A549 treated with Mapracorat at 1 μM for 4 hours (cell line): ENCODE measurements at places on chromosomes 7 and 10. TPM values are rescaled to one million over a fixed set of nuclear protein-coding genes. Genes with fewer than 3 reads are reported as not detected.

Gene ASB13
- 19.3 to 25.7 TPM (median 23.5 TPM) in 5 replicates for total RNA-seq

Gene TMEM178B
- total RNA-seq, result 1.3 to 1.9 TPM (median 1.5 TPM) in 5 replicates

Gene CYP2E1
- total RNA-seq, result 0.15 to 0.37 TPM (median 0.23 TPM) in 4 of 5 replicates, not detected in the other

Gene SSC4D
- 0.73 to 1.5 TPM (median 0.89 TPM) in 5 replicates for total RNA-seq

Gene FRAT1
- 1.2 to 2.8 TPM (median 1.6 TPM) in 5 replicates for total RNA-seq

Gene SLC26A5
- total RNA-seq, result not detected in 5 replicates

Gene CSTF2T
- total RNA-seq, result 15.8 to 17.3 TPM (median 16.1 TPM) in 5 replicates

Gene C10orf62
- total RNA-seq, result not detected in 5 replicates

Gene OR2A7
- not detected in 5 replicates for total RNA-seq

Gene TBC1D12
- 5.1 to 6.5 TPM (median 5.6 TPM) in 5 replicates for total RNA-seq

Gene ITPRID1
- total RNA-seq, result not detected in 5 replicates

Gene FRMPD2
- total RNA-seq, result 0.05 to 0.17 TPM (median 0.06 TPM) in 3 of 5 replicates, not detected in the others

Gene GOLGA7B
- 3.2 to 4.0 TPM (median 3.6 TPM) in 5 replicates for total RNA-seq

Gene PIP
- 0.36 to 0.48 TPM (median 0.36 TPM) in 3 of 5 replicates, not detected in the others for total RNA-seq

Gene ADCYAP1R1
- total RNA-seq, result 0.02 to 0.08 TPM (median 0.04 TPM) in 4 of 5 replicates, not detected in the other

Gene SFTPA1
- total RNA-seq, result not detected in 5 replicates

Gene CLDN4
- 3.1 to 6.1 TPM (median 3.9 TPM) in 5 replicates for total RNA-seq

Gene GOT1
- 27.0 to 35.0 TPM (median 33.1 TPM) in 5 replicates for total RNA-seq

Gene VAX1
- total RNA-seq, result 0.97 to 1.7 TPM (median 1.5 TPM) in 5 replicates

Gene LEP
- total RNA-seq, result not detected in 5 replicates

Gene GRM8
- not detected in 5 replicates for total RNA-seq

Gene RBP4
- 6.0 to 11.8 TPM (median 9.4 TPM) in 5 replicates for total RNA-seq

Gene LIPF
- not detected in 5 replicates for total RNA-seq

Gene TMEM236
- total RNA-seq, result 0.02 to 0.08 TPM (median 0.03 TPM) in 5 replicates

Gene NUDT1
- total RNA-seq, result 88.2 to 109 TPM (median 102 TPM) in 5 replicates

Gene CDHR3
- 4.1 to 5.0 TPM (median 4.9 TPM) in 5 replicates for total RNA-seq

Gene PITX3
- total RNA-seq, result 0.41 to 1.2 TPM (median 0.69 TPM) in 5 replicates

Gene GRID2IP
- 0.08 TPM in 1 of 5 replicates, not detected in the others for total RNA-seq

Gene VIPR2
- total RNA-seq, result not detected in 5 replicates

Gene OPN1SW
- total RNA-seq, result not detected in 5 replicates

Gene THNSL1
- total RNA-seq, result 3.3 to 3.9 TPM (median 3.6 TPM) in 5 replicates
